Stimulated activated CD8-positive, alpha-beta memory T cell treated with anti-CD3 and anti-CD28 coated beads, Interleukin-7, amount 100 ng/mL, for 48 hours (primary cell): ENCODE measurements at places on chromosomes 13 and 19.

- DNase-seq, result no peak
Observed at GRCh38 chr19:29001141-29001581, 211.8 kb downstream of the UQCRFS1 start.

GRCh38 chr19:18496167-18496979, 25.5 kb downstream of the ELL start:
- peak; percentile 54 for DNase-seq

GRCh38 chr13:78600280-78600883, 3.0 kb downstream of the POU4F1 start:
- DNase-seq, result no peak

GRCh38 chr19:32287086-32287485, 58.3 kb upstream of the ZNF507 start:
- DNase-seq, result no peak

- no peak for DNase-seq
Observed at GRCh38 chr13:111327730-111328573, 7.5 kb downstream of the TEX29 start.

DNA sequence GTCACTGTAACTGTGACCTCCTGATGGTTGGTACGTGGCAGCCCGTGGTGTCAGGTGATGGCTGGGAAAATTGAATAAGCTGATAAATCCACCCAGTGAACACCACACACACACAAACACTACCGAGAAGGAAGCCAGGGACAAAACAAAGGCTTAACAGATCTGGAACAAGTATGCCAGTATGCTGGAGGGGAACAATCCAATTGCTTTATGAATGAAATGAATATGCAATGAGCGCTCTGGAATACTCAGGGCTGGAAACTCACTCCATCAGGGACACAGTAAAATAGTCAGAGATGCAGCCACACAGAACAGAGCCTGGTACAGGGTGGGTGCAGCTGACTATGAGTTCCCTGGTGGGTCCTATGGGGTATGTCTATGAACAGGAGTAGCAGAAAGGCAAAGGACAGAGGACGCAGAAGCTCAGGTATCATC, 16.7 kb downstream of the TMTC4 start:
- DNase-seq, result no peak

DNA sequence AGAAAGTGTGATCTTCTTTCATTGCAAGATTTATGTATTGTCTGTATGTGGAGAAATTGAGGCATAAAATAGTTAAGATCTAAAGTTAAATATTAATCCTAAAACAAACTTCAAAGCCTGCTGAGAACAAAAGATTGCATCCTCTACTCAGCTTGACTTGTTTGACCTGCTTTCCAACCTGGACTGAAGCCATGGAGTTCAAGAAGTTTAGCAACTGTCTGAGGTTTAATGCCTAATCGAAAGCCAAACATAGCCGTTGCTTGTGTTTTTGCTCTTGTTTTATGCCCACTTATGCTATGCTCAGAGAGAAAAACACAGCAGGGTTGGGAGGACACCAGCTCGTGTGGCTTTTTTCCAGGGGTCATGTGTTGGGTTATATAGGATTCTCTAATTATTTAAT, 135.6 kb downstream of the NUFIP1 start:
- DNase-seq, result no peak

DNA sequence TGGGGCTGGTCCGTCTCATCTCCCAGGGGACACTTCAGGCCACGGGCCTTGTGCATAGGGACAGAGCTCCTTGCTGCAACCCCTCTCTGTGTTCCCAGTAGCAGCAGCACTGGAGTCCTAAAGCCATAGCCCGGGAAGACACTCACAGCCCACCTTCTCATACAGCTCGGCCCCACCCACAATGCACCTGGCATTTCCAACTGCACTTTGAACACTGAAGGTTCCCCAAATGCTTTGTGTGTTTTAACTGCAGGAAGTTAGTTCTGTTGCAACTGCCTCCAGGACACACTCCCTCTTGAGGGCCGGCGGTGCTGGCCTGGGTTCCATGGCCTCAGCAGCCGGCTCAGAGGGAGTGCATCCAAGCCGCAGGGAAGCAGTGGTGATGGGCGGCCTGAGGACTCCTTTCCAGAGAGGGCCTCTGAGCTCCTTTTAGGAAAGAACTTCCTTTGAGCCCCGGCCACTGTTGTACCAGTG, 22.7 kb upstream of the TMEM255B start:
- no peak for DNase-seq

DNA sequence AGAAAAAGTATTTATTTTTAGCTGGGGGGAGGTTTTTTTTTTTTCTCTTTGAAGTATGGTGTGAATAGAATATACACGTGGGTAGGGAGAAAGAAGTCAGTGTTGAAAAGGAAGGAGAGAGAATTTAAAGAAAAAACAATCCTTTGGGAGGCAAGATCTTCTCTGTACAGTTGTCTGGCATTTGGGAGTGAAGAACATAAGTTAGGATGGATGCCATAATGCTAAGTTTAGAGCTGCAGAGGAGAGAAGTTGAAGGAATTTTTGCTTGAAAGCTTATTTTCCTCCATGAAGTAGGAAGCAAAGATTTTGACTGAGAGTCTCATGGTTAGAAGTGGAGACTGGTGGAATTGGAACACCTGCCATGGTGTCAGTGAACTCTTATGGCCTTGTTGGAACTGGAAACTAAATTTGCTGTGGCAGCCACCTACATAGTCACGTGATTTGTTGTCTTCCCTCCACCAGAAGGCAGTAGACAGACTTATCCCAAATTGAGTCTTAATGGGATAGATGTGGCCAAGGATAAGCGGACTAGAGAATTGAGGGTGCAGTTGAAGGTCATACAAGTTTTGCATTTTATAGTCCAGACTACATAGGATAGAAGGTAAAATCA, 22.0 kb downstream of the NDFIP2 start:
- DNase-seq, result no peak

- DNase-seq, result no peak
Observed at GRCh38 chr13:76222511-76222910, 586.4 kb downstream of the LMO7 start.

GRCh38 chr13:46687810-46688209, 109.2 kb downstream of the ESD start:
- no peak for DNase-seq

DNA sequence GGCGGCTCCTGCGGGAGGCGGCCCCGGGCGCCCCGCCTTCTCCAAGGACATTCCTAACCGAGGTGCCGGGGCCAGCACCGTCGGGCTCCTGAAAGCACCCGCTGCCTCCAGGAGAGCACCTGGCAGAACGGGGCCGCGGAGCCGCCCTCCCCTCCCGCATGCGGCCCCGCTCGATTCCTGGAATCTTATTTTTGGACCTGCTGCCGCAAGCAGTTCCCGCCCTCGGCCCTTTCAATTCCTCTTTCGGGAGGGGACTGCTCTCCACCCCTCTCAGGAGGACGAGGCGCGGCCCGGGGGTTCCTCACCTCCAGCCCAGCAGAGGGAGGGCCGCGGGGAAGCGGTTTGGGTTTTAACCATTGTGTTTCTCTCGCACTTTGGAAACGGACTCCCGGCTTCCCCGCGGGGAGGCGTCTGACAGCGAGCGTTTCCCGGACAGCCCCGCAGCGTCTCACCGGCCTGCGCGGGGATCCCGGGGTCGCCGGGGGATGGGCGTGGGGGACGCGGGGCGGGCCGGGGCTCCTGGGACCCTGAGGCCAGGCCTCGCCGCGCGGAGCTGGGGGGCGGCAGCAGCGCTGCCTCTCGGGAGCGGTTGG, 849 bp downstream of the GAS6 start:
- no peak for DNase-seq

DNA sequence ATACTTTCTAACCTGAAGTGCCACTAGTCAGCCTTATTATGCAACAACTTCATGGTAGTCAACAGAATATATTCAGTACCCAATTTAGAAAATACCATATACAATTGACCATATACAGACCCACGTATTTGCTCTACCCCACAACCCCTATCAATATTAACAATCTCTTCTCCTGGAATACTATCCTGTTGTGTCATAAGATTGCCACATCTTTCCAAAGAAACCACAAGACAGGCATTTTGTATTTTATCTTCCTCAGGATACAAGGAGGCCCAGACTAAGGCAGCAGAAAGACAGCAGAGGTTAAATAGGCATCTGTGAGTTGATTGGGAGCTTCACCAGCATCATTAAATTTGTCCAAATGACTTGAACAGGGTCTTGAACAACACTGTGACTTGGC, 4.5 kb downstream of the SPART start:
- no peak for DNase-seq

GRCh38 chr13:76637641-76638141, 248.5 kb downstream of the KCTD12 start:
- DNase-seq, result no peak

- no peak for DNase-seq
Observed at GRCh38 chr13:110932588-110932987, 17.7 kb upstream of the ANKRD10 start.

GRCh38 chr13:97506511-97506910, 72.5 kb downstream of the RAP2A start:
- no peak for DNase-seq

DNA sequence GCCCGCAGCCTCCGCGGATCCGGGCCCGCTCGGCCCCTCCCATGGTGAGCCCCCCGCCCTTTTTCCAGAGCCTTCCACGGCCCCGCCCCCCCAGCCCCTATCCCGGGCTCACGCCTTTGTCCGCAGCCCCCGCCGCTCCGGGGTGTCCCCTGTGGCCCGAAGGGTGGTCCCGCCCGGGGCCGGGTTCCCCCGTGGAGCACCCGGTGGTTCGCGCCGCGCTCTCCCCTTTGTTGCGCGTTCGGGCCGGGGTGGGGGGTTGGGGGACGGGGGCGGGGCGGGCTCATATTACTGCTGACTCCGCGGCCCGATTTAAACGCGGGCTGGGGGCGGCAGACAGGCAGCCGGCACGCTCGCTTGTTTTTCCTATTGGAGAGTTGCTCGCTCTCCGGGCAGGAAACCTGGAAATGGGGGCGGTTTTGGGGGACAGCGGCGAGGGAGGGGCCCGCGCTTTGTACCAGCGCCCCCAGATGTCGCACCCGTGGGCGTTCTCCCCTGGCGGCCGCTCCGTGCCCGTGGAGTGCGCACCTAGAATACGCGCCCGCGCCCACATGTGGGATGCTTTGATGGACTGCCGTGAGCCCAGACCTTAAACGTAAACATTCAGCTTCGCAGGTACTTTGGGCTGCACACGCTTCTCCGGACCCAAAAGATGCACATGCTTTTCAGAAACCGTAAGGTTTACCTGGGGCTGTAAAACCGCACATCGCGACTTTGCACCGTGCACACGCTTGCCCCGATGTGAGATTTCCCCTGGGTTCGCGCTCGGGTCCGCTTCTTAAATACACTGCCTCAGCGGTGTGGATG, 699 bp downstream of the PTOV1 start:
- DNase-seq, result no peak
